ENCODE measurements at places on chromosomes 16 and 17. TPM values are rescaled to one million over a fixed set of nuclear protein-coding genes. Genes with fewer than 3 reads are reported as not detected.

The PYY gene
- not detected for total RNA-seq

The FLII gene
- total RNA-seq: 38.1 TPM

The NHLRC4 gene
- total RNA-seq: 0.25 TPM

The HEXIM2 gene
- total RNA-seq: 8.4 TPM

The ADAP2 gene
- total RNA-seq: 3.4 TPM

The KREMEN2 gene
- 0.25 TPM for total RNA-seq

The INCA1 gene
- total RNA-seq: 0.25 TPM

The DDX52 gene
- total RNA-seq: 21.4 TPM

The ABCA9 gene
- 3.7 TPM for total RNA-seq

The MT4 gene
- not detected for total RNA-seq

The SPAG7 gene
- total RNA-seq: 34.4 TPM

The EVI2B gene
- 0.49 TPM for total RNA-seq

The ZNF319 gene
- total RNA-seq: 5.7 TPM

The SLC16A13 gene
- total RNA-seq: 0.25 TPM

The FAM171A2 gene
- total RNA-seq: 43.3 TPM

The TNK1 gene
- total RNA-seq: 0.25 TPM

The GP2 gene
- not detected for total RNA-seq

The SLC47A1 gene
- 3.7 TPM for total RNA-seq
